HS-27A (cell line): ENCODE measurements at places on chromosomes 7 and 10.
A peak's percentile ranks its signal among the peaks of the same experiment; 100 is the strongest.

DNA sequence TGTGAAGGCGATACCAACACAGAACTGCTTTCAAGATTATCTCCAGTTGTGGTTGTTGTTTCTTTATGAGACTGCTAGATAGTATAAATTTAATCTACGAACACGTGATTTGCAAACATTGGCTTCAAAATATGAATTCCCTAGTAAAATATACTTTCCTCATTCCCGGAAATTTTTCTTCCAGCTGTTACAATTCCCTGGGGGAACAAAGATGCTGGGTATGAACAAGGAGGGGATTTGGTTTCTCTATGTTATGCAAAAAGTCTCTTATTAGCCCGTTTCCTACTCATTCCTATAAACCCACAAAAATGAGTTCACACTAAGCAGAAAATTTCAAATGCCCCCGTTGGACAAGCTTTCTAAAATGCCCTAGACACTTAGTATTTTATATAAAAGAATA is 928.3 kb downstream of the CNTNAP2 start:
- DNase-seq: no peak

DNA sequence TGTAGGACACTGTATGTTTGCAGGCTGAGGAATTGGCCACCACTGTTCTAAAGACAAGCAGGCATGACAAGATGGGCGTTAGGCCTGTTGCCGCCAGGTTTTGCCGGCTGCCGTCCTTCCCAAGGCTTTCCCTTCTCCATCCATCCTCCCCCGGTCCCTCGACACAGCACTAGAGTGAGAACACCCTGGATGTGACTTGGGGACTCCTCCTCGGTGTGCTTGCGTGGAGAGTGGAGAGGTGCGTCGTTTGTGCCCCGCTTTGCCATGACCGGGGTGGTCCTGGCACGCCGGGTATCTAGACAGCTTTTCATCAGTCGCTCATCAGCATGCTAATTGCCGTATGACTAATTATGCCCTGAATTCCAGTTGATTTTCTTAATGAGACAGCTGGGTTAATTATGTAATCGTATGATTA is 206.6 kb upstream of the SH2B2 start:
- DNase-seq: no peak

DNA sequence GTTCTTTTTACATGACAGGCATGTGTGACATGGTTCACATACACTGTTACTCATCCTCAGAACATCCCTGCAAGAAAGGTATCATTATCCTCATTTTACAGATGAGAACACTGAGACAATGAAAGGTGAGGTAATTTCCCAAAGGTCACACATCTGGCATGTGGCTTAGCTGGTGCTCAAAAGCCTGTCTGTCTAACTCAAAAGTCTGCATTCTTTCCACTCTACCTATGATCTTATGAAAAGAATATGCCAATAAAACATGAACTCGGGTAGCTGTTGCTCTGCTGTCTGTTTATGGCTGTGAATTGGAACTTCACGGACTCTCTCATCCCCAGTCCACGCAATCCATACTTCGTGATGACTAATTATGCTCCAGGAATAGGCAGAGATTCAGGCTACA is 79.0 kb upstream of the ODAD2 start:
- no peak for DNase-seq

- no peak for DNase-seq
These were observed 33.3 kb downstream of the CTBP2 start for GRCh38 chr10:125127110-125127509.

DNA sequence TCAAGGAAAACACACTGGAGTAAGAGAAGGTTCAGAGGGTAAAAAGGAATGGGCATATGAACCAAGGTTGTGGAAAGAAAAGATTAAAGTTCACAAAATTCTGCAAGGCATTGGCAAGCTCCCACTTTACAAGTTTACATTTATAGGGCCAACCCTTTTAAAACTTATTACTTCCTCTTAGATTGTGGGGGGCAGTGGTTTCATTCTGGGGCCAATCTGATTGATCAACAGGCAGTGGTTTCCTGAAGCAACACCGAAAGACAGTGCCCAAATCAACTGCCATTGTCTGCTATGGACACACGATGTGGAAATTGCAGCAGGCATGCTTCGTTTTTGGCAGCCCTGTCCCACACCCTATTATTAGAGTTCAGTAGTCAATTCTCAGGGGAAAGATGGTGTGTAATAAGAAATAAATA is 154.0 kb downstream of the SGMS1 start:
- DNase-seq: no peak

DNA sequence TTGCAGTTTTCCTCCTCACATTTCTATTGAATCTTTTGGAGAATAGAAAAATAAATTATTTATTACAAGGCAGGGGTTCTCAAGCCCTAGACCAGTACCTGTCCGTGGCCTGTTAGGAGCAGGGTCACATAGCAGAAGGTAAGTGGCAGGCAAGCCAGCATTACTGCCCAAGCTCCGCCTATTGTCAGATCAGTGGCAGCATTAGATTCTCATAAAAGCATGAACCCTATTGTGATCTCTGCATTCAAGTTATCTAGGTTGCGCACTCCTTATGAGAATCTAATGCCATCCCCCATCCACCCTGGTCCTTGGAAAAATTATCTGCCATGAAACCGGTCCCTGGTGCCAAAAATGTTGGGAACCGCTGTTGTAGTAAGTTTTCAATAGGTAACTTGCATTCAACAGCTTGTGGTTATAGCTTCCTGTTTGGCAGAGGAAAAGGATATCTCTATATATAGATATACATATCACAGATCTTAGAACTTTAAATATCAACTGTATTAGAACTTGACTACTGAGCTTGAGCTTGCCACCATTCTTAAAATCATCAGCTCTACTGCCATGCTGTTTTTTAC is 165.1 kb downstream of the AHR start:
- DNase-seq: no peak

DNA sequence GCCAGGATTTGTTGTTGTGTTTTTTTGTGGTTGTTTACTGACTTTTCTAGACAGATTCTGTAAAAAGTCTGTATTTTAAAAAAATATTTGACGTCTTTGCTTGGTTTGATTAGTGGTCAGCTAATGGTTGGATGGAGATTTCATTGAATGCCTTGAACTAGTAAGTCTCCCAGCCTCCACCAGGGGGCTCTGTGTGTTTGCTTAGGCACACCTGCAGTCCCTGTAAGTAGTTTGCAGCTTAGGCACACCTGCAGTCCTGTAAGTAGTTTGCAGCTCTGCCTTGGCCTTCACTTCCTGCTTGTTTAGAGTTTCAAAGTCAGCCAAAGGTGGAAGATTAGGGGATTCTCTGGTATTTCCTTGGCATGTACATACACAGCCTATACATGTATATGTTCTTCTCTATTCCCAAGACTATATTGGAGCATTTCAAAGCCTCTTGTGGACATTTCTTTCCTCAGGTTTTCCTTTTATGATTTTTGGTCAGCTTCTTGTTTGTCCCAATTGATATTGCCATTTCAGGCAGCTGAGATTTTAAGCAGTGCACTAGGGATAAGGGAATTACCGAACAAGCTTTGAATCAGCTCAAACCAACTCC is 101.6 kb downstream of the CCSER2 start:
- DNase-seq: peak; percentile 14

DNA sequence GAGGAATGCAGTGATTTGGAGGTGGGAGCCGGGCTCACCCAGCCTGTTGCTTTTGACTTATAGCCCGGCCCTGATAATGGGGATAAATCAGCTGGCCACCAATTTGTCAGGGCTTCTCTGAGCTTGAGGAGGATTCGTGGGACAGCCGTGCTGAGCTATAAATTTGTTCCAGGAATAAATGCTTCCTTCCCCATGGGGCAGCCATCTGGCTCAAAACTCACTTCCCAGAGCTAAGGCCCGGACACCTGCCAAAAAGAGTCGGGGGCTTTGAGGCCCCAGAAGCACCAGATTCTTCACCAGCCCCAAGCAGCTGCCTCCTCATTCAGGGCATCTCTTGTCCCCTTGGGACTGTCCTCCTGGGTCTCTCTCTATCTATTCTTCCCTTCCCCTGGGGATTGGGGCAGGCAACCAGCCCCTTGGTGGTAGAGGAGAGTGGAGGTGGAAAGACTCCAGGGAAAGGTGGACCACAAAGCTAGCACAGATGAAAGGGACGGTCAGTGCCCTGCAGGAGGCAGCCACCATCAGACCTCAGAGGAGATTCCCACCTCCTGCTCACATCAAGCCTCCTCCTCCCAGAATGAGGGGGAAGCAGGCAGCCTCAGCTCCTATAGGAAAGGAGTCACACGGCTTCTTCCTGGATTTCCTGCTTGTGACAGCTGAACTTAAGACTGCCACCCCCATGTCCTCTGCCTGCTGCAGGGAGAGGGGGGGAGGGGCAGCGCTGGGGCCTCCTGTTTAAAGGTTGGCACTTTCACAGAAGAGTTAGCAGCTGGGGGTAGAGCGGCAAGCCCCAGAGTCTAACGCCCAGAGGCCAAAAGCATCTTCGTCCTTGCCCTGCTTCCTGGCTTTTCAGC is 44.2 kb upstream of the LRRC4 start:
- DNase-seq: no peak

DNA sequence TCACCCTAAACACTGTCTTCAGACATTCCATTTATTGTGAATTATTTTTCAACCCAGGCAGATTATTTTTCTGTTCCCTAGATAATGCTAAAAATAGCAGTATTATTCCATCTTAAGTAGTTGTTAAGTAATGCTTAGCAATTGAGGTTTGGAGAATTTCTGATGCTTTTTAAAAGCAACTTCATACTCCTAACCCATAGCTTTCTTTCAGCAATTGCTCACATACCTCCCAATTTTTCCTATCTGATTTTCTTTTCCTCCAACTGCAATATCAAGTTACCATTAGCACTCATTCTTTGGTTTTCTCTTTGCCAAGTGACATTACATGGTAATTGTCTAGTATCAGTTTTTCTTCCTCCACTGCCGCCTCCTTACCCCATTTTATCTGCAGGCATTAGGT is 104.7 kb downstream of the GPR85 start:
- DNase-seq: no peak

DNA sequence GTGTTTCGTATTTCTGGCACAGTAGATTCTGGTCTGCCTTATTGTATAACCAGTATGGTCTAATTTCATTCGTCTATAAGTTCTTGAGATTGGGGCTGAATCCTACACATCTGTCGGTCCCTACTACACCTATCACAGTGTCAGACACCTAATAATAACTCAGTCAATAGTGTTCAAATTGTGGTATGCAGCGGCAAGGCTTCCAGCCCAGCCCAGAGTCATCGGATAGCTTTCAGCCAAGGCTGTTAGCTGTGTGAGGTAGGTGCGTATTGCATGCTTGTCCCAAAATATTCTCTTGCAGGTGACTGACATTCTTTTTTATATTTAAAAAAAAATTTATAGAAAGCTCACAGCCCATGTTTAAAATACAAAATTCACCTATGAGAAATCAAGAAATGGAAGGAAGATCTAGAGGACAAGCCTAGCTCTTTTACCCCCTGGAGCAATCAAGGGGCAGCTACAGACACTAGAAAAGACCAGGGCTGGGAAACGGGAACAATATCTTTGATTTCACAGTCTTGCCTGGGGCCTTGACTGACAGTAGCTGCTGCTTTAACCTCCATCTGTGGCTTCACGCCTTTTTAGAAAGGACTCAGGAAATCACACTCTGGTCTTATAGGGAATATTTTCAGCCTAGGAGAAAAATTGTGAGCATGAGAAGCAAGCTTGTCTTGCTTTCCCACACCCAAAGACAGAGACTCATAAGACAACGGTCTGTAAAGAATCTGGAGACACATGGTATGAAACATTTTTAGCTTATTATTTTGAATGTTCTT is 9.5 kb upstream of the ASB4 start:
- DNase-seq: no peak

DNA sequence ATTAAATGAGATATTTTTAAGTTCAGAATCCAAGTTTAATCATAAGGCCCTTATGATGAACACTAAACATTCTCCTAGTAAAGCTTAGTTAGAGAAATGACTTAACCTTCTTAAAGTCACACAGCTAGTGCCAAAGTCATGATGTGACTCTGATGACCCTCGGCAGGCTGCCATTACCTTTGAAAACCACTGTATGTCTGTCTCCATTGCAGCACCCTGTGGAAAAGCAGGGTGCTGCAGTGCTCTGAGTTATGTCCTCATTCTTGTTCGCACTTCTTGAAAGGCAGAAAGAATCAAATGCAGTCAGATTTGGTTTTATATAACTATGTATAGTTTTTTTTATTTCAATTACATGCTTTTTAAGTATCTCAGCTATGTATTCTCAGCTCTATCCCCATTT is 105.0 kb downstream of the PHTF2 start:
- no peak for DNase-seq

- no peak for DNase-seq
These were observed 168.6 kb upstream of the ETV1 start for GRCh38 chr7:14158111-14158510.

DNA sequence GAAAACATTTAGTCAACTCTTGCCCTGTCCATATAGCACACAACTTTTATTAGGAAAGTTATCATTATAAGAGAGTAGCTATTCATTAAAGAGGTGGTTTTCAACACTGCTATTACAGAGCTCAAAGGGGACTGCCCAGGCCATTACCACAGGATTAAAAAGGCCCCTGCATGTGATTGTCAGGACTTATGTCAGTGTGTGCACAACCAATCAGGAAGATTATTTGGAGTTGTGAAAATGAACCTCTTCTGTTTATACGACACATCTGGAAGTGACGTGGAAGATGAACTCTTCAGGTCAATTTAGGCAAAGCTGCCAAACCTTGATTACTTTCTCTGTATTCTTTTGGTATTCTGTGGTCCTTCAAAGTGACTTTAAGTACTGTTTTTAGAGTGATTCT is 14.7 kb downstream of the CCNY start:
- no peak for DNase-seq

DNA sequence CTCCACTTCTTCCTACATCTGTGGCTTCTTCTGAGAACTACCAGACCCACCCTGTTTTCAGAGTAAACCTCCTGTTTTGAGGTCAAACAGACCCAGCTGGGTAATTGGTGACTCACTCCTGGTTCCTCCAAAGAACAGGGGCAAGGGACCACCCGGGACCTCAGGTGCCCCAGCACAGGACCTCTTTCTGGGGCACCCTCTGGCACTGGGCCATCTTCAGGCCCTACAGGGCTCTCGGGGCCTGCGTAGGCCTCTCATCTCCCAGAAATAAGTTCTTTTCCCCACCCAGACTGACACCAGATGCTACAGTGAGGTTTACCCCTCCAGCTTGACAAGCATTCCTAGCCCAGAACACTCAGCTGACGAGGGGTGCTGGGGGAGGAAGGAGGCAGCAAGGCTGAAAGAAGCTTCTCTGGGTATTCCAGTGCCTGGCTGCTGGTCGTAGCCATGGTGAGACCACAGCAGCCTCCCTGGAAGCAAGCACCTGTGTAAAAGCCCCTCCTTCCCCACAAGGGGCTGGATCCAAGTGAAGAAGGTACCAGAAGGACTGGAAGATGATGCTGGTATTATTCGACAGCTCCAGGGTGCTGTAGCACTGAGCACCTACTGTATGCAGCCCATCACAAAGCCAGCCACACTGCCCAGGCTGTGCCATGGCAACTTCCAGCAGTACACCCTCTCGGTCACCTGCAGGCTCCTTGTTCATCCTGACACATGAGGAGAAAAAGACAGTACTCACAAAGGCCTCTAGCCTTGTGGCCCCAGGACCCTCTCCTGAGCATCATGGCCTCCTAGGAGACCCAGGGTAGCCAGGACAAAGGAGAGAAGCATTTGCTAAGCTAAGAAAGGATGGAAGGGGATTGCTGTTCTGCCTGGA is 47.4 kb downstream of the ALOX5 start:
- DNase-seq: no peak

GRCh38 chr10:21364196-21365114 is 161.0 kb downstream of the SKIDA1 start:
- DNase-seq: peak; percentile 55

- no peak for DNase-seq
These were observed 11.0 kb downstream of the HIBADH start for GRCh38 chr7:27651702-27652101.
